ENCODE measurements at places on chromosomes 7 and 10.

- no peak for DNase-seq
Observed at GRCh38 chr7:91771921-91772815, 108.3 kb downstream of the MTERF1 start.

DNA sequence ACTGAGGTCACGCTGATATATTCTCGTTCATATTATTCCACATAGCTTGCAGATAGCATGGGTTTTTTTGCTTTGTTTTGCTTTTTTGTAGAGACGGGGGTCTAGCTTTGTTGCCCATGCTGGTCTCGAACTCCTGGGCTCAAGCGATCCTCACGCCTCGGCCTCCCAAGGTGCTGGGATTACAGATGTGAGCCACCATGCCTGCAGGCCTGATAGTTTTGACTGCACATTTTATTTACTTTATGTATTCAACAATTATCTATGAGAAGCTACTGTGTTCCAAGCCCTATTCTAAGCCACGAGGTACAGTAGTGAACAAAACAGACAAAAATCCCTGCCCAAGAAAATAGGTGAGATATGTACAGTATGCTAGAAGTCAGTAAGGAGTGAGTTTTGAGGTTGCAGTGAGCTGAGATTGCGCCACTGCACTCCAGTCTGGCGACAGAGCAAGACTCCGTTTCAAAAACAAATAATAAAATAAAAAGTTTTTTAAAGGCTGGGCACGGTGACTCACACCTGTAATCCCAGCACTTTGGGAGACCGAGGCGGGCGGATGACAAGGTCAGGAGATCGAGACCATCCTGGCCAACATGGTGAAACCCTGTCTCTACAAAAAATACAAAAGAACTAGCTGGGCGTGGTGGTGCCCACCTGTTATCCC, 1.3 kb upstream of the YWHAG start:
- no peak for DNase-seq

- no peak for DNase-seq
Observed at GRCh38 chr7:91504919-91505318, 240.7 kb downstream of the FZD1 start.

DNA sequence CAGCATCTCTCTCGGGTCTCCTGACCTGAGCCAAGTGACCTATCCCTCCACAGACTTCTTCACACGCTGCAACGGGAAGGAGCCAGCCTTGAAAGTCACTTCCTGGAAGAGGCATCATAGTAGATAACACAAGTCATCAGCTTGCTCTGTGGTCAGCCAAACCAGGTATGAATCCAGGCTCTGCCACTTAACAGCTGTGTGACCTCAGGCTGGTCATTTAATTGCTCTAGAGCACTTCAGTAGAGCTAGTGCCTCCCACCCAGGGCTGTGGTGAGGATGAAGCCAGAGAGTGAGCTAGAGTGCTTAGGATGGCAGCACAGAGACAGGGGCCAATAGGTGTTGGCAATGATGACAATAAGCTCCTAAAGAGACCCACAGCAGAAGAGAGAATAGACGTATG, 247.7 kb upstream of the ZMIZ1 start:
- no peak for DNase-seq

- no peak for DNase-seq
Observed at GRCh38 chr7:47039089-47039648, 542.7 kb downstream of the TNS3 start.

- no peak for DNase-seq
Observed at GRCh38 chr10:131404886-131405285, 93.4 kb upstream of the TCERG1L start.

DNA sequence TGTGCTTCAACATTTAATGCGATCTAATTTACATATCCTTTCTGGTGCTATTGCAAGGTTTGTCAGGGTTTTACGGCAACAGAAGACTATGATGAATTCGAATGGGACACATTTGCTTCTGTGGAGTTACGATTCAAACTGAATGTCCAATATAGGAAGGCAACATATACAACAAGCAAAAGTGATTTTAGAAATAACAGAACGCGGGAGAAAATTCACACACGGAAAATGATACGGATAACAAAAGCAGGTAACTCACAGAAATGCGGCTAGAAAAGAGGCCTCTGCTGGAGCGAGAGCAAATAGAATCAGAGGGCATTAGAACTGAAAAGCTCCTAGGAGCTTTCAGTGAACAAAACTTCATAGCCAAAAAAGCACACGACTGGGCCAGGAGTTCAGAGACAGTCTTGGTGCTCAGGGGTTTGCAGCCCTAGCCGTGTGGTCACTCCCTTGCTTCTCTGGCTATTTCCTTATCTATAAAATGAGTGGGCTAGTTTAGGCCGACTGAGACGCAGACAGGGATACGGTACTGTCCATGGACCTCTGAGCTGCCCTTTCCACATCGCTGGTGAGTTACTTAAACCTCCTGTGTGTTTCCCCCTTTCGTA, 557 bp upstream of the TAX1BP1 start:
- DNase-seq, result no peak

DNA sequence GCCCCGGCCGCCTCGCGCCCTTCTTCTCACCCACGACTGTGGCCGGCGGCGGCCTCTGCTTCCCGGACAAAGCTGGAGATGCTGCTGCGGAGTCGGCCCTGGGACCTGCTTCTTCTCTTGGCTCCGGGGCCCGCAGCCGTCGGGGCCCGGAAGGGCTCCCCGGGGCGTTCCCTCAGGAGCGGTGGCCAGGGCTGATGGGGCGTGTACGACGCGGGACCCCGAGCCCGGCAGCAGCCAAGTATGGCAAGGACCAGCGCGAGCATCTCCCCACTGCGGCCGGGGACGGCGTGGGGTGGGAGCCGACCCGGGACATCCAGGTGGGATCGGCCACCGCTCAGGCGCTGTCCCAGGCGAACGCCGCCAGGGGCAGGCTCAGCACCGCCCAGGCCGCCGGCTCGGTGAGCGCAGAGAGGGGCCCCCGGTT, 27.6 kb upstream of the BMS1 start:
- no peak for DNase-seq

GRCh38 chr10:30018496-30018895, 40.9 kb downstream of the JCAD start:
- no peak for DNase-seq

DNA sequence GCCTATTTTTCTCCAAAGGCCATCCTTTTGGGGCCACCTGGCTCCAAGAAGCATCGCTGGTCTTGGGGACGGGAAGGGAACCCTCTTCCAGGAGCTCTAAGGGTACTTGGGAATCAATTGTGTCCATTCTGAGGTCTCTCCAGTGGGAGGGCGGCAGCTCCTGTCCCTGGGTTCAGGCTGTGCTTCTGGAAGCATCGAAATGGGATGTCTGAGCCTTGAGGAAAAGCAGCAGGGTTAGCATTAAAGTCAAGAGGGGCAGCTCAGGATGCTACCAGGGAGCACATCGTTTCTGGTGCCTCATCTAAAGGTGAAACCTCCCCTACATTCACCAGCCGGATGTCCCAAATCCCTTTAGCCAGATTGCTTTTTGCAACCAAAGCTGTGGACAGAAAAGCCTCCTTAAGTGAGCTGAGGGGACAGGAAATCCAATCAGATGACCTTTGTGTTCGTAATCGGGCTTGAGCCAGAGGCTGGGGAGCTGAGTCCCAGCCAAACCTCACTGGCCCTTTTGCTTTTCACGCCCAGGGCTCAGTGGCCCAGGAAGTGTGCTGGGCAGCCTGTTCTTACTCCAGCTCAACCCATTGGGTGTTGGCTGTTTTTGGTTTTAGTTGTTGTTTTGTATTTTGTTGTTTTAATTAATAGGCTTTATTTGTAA, 88.8 kb upstream of the ANLN start:
- DNase-seq, result no peak

DNA sequence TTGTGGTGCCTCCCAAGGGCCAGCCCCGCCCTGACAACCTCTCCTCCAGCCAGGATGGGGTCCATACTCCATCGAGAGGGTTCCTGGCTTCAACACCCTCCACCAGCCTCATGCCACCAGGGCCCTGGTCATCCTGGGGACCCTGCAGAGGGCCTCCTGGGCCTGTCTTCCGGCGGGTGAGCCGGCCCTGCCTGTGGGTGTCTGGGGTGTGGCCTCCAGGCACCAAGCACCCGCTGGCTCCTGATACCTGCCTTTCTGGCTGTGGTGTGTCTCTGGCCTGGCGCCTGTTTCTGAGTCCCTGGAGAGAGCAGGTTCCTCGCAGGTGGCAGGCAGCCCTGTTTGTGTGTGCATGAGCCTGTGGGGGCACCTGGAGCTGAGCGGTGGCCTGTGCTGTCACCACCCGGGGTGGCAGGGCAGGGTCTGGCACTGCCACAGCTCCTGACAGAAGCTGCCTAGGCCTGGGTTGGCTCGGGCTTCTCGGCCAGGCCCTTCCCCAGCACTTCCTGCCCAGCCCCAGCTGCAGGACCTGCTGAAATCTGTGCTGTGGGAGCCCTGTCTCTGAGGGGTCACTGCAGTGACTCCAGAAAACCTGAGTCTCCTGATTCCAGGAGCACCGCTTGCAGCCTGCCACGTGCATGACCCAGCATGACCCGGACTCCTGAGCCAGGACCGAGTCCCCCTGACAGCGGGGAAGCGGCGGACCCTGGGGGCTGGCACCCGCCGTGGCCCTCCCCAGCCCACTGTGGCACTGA, 18.4 kb downstream of the ADAM8 start:
- no peak for DNase-seq

GRCh38 chr7:157021871-157022680, 11.6 kb upstream of the MNX1 start:
- DNase-seq, result no peak

DNA sequence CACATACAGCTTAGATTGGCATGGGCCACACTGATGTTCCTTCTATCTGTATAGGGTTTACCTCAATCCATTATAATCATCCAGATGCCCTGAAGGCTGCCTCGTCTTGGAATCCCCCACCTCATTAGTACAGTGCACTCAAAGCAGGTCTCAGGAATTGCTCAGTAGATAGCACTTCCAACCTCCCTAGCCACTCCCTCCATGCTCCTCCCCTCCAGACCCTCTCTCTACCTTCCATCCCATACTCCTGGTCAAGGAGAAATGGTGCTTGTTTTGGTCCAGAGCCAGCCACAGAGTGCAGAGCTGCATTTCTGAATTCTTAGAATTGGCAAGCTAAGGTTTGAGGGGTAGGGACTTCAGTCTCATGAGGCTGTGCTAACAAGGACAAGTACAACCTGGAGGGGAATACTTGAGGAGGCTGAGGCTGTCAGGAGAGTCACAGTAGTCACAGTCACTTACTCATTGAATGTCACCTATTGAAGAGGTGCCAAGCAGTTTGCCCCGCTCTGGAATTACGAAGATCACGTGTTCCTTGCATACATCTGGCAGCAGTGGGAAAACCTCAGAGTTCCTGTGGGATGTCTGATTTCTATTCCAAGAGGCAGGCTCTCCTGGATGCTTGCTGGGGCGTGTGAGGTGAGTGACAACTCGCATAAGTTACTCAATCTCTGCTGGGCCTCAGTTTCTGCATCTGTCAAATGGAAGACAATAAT, 60.7 kb upstream of the ZNF746 start:
- DNase-seq, result no peak

GRCh38 chr10:121553511-121554264, 44.6 kb downstream of the FGFR2 start:
- no peak for DNase-seq

DNA sequence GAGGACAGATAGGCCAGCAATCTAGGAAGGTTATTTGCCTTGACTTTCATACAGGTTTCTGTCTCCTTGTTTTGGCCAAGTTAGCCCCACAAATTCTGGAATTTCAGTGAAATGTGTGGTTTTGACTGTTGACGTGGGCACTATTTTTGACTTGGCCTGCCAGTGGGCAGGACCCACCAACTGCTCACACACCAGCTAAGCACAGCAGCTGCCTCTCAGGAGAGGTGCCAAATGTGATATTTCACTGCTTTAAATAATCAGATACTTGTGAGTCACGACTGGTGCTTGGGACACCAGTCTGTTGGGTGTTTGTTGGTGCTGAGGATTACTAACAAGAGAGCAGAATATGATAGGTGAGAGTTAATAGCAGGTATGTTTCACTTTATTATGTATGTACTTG, 409.7 kb upstream of the MTPN start:
- no peak for DNase-seq

- DNase-seq, result no peak
Observed at GRCh38 chr7:100789055-100789454, 38.3 kb downstream of the EPHB4 start.

DNA sequence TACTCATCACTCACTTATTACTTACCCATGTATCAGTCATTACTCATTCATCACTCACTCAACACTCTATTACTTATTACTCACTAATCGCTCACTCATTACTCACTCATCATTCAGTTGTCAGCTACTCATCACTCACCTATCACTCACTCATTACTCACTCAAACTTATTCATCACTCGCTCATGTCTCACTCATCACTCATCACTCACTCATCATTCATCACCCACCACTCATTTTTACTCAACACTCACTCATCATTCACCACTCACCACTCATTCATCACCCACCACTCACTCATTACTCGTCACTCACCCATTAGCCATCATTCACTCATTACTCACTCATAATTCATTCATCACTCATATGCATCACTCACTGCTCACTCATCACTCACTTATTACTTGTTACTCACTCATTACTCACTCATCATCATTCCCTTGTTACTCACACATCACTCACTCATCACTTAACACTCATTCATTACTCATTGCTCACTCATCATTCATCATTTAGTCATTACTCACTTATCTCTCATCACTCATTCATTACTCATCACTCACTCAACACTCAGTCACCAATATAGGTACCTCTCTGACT, 237.9 kb downstream of the ADARB2 start:
- DNase-seq, result no peak

DNA sequence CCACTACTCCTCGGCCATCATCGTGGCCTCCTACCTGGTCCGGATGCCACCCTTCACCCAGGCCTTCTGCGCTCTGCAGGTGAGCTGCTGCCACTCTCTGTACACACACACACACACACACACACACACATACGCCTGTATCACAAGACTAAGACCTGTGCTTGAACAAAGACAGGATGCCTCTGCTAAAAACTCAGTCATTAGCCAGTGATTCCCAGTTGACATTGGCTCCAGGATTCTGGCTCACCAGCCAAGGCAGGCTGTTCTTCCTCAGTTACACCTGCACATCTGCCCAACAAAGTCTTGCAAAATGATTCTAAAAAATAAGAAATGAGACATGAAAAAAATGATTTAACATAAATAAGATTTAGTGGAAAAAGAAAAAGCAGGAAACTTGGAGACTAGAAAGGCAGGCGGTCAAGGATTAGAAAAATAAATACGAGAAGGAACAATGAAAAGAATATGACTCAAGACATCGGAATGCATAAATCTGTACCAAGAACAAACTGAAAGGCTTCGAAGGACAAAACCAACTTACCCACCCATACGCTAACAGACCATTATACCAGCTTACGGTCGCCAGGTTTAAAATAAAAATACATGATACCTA, 7.4 kb upstream of the LRRC18 start:
- no peak for DNase-seq
